ENCODE measurements at places on chromosomes 6 and 20. TPM values are rescaled to one million over a fixed set of nuclear protein-coding genes. Genes with fewer than 3 reads are reported as not detected.
A peak's percentile ranks its signal among the peaks of the same experiment; 100 is the strongest.

- DNase-seq, result no peak
- no peaks in the 10 kb centered on the region for H3K36me3 ChIP-seq
- no peak overlapping the region for H3K27ac ChIP-seq
- no peaks in the 10 kb centered on the region for H3K27me3 ChIP-seq
- no peaks in the 10 kb centered on the region for H3K4me1 ChIP-seq
Measured at GRCh38 chr20:45925821-45926506, 8.5 kb upstream of the PCIF1 start.

DNA sequence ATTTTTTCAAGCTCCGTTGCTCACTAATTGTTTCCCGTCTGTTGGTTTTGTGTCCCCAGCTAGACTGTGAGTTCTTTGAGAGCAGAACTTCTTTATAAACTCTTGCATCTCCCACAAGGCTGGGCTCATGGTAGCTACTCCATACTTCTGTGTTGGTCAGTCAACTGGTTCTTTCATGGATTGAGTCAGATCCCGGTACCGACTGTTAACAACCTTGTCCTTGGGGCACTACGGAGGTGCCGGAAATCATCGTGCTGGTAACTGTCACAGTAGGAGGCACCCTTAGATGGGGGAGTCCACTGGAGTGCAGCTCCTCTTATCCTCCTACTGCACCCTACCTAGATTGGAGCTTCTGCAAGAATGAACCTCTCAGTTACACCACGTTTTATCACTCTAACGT lies 8.6 kb upstream of the STX16 start:
- no peak overlapping the region for H3K4me3 ChIP-seq
- no peak for DNase-seq
- H3K36me3 ChIP-seq, result no peaks in the 10 kb centered on the region
- H3K4me1 ChIP-seq, result no peaks in the 10 kb centered on the region
- no peaks in the 10 kb centered on the region for H3K27me3 ChIP-seq

- no peaks in the 10 kb centered on the region for H3K36me3 ChIP-seq
- H3K27me3 ChIP-seq, result no peaks in the 10 kb centered on the region
- H3K4me3 ChIP-seq, result no peak overlapping the region
- no peak overlapping the region for H3K27ac ChIP-seq
Measured at GRCh38 chr6:126131246-126131645, 144.9 kb downstream of the TRMT11 start.

DNA sequence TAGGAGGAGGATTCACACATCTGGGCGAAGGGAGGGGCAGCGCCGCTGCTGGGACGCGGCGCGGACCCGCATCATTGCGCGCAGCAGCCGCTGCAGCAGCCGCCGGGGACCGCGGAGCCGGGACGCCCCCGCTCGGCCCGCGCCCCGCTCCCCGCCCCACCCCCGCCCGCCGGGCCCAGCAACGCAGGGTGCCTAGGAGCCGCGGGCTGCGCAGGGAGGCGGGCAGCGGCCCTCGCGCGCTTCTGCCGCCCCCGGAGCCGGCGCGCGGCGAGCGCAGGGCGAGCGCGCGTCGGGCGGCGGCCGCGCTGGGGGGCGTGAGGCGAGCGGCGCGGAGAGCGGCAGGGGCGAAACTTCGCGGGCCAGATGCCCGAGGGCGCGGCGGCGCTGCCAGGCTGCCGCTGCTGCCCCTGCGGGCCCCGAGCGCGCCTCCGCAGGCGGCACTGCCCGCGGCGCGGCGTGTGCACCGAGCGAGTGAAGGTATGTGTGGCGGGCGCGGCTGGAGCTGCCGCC lies at the start of gene NKAIN2:
TSS of gene NKAIN2 (plus strand) at position 362 of the 510 bp plus-strand sequence.
- H3K27me3 ChIP-seq, result no peaks in the 10 kb centered on the region
- peaks cover 31% of the 10 kb centered on the region for H3K4me1 ChIP-seq
- peak within 1 kb of the TSS; percentile 87 for H3K27ac ChIP-seq

DNA sequence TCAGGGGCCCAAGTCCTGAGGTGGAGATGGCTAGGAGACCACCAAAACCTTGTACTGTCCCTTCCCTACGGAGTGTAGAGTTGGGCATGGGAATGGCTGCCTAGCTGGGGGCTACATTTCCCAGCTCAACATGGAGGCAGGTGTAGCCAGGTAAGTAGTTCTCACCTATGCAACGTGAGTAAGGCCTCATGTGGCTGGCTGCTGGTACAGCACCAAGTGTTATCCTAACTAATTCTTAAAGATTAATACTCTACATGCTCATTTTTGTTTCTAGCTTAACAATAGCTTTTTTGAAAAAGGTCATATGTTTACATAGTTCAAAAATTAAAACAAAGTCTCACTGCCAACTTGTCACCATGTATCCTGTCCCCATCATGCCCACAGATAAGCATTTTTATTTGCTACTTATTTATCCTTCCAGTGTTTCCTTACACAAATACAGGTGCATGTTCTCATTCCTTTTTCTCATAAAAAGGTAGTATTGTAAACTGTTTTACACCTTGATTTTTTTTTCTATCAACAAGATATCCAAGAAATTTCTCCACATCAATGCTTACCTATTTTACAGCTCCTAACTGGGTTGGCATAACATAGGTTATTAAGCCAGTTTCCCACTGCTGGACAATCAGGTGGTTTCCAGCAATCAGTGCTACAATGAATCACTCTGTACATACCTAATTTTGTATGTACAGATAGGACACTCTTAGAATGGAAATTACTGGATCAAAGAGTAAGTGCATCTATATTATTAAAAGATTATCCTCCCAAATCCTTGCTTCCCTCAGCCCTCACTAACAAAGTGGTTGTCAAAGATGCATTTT lies 25.5 kb downstream of the ABHD12 start:
- no peak overlapping the region for H3K4me3 ChIP-seq
- peaks cover 11% of the 10 kb centered on the region for H3K4me1 ChIP-seq
- H3K27me3 ChIP-seq, result no peaks in the 10 kb centered on the region
- DNase-seq, result no peak

- no peak for DNase-seq
- peak overlapping the region; percentile 30 for H3K27ac ChIP-seq
- no peaks in the 10 kb centered on the region for H3K36me3 ChIP-seq
- H3K4me3 ChIP-seq, result peak overlapping the region; percentile 91
- H3K27me3 ChIP-seq, result no peaks in the 10 kb centered on the region
Measured at GRCh38 chr6:53544217-53544469, 758 bp downstream of the GCLC start.

DNA sequence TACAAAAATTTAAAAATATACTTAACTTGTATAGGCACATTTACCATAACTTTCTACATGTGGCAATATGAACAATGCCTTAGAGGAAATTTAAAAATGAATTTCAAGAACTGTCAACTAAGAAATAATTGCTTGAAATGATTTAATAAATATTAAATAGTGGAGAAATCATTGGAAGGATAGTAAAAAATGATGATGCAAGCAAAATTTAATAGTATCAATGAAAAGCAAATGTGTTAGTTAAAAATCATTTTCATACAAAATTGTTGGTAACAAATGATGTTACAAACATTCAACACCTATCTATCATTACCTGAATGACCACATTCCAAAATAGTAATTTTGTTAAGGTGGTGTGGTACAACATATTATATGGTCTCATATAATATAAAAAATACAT lies 331.0 kb downstream of the HAO1 start:
- no peak overlapping the region for H3K4me3 ChIP-seq
- H3K4me1 ChIP-seq, result no peaks in the 10 kb centered on the region
- H3K27me3 ChIP-seq, result no peaks in the 10 kb centered on the region
- H3K36me3 ChIP-seq, result no peaks in the 10 kb centered on the region
- no peak overlapping the region for H3K27ac ChIP-seq

DNA sequence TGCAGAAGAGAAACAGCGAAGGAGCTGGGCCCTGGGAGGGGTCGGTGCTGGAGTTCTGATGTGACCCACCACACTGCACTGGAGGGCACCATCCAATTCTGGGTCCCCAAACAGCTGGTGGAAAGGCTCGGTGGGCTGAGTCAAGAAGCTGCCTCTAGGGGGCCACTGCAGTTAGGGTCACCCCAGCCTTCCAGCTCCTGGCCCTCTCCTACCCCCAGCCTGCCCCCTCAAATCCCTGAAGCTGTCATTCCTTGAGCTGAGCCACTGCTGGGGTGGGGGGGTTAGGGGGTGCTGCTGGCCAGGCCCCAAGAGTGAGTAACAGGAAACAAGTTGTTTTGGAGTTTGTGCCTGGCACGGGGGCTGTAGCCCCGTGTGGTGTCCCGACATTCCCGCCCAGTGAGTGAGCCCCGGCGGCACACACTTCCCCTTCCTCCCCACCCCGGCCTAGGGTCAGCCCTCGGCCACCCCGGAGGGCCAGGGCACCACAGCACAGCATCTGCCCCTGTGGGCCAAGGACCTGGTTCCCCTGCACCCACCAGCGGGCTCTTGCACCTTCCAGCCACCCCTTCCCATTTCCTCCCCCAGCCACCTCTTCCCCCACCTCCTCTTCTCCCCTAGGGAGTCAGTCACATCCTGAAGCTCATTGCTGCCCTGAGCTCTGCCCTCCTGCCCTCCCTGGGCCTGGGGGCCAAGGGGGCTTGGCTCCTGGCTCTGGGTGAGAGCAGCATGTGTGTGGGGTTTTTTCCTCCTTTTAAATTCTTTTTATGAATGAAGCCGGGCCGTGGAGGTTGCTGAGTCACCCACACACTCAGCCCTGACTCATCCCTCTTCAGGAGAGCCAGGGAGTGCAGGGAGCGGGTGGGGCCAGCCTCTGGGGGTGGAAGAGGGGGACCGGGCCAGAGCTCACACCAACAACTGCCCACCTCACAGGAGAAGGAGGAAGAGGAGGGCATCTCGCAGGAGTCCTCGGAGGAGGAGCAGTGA lies 4.6 kb downstream of the SMIM29 start:
- no peak overlapping the region for H3K4me3 ChIP-seq
- peak overlapping the region; percentile 90 for H3K27ac ChIP-seq
- no peaks in the 10 kb centered on the region for H3K27me3 ChIP-seq
- H3K4me1 ChIP-seq, result peaks cover 83% of the 10 kb centered on the region

DNA sequence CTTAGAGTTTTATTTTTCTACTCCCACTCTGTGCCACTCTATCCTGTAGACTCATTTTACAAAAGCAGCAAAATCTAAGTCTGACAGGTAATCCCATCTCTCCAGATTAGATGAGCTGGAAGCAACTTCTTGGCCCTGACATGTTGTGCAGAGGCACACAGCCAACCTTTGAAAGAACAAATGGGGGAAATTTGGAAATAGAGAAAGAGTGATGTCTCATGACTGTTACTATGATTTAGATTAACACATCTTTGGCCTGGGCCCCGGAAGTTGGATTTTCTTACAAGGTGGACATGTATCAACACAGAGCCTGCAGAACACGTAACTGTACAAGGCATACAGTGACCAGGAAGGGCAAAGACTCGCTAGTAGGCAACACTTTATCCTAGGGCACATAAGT lies 227.7 kb downstream of the MYLK4 start:
- no peak overlapping the region for H3K27ac ChIP-seq
- no peaks in the 10 kb centered on the region for H3K4me1 ChIP-seq
- no peaks in the 10 kb centered on the region for H3K36me3 ChIP-seq
- no peaks in the 10 kb centered on the region for H3K27me3 ChIP-seq

GRCh38 chr6:35831257-35832007 lies 26.3 kb downstream of the LHFPL5 start:
- no peak overlapping the region for H3K27ac ChIP-seq
- no peak for DNase-seq
- H3K36me3 ChIP-seq, result peaks cover 18% of the 10 kb centered on the region
- no peak overlapping the region for H3K4me3 ChIP-seq
- no peaks in the 10 kb centered on the region for H3K27me3 ChIP-seq

- H3K36me3 ChIP-seq, result no peaks in the 10 kb centered on the region
- DNase-seq, result no peak
- H3K27ac ChIP-seq, result no peak overlapping the region
- H3K4me3 ChIP-seq, result no peak overlapping the region
Measured at GRCh38 chr6:13538084-13538483, 36.3 kb upstream of the SIRT5 start.

DNA sequence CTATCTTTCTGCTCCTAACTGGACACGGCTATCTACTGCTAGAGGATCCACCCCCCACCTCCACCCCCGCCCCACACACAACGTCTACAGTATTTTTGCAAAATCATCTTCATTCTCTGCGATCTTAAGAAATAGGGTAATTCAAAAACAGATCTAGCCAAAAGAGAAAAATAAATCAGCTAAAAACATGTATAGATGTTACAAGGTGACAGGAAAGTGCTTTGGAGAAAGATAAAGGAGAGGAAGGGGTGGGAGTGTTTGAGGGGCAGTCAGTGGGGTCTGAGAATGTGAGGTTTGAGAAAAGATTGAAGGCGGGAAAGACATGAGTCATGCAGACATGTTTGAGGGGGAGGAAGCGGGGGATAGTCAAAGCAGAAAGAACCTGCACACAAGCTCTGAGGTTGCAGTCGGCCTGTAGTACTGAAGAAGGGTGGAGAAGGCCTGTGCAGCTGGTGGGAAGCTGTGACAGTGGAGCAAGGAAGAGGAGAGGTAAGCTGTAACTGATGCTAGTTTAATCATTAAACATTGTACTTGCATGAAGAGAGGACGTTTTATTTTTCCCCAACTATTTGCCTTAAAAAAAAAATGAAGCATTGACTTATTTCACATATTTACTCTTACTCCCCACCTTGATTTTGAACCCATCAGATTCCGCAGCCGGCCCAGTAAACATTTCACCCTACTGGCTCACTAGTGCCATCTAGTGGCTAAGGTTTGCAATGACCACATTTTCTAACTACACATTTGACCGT lies 332.6 kb downstream of the ADGRB3 start:
- no peaks in the 10 kb centered on the region for H3K36me3 ChIP-seq
- no peaks in the 10 kb centered on the region for H3K4me1 ChIP-seq
- H3K27ac ChIP-seq, result no peak overlapping the region
- no peak overlapping the region for H3K4me3 ChIP-seq
- no peaks in the 10 kb centered on the region for H3K27me3 ChIP-seq

NOTCH4 gene
- 2.0 TPM for total RNA-seq

DNA sequence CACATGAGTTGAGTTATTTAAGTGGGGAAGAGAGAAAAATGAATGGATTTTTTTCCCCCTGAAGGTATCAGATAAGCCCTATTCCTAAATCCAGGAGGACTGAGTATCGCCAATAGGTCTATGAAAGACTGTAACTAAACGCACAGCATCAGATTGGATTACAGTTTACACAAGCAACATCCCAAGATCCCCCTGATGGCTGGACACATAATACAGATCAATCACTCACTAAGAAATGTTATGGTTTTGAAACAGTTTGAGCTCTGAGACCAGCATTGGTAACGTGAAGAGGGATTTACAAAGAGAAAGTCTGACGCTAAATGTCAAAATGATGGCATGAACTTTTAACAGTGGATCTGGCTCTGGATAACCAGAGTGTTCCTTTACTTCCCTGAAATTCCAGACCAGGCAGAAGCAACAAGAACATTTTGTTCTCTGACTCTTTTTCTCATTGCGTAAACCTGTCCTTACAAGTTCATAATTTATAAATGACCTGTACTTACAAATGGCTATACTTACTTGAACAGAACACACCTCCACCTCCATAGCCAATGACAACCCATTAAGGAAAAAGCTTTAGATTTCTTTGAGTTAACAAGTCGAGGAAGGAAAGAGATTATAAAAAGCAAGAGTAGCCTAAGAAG lies 131.8 kb upstream of the BEND3 start:
- H3K4me1 ChIP-seq, result no peaks in the 10 kb centered on the region
- no peak overlapping the region for H3K27ac ChIP-seq
- no peak overlapping the region for H3K4me3 ChIP-seq
- no peaks in the 10 kb centered on the region for H3K27me3 ChIP-seq
- no peak for DNase-seq
- H3K36me3 ChIP-seq, result no peaks in the 10 kb centered on the region

Data from Panc1 (cell line).